ENCODE measurements at places on chromosomes 13 and 19. TPM values are rescaled to one million over a fixed set of nuclear protein-coding genes. Genes with fewer than 3 reads are reported as not detected.

Gene ISOC2
- polyA plus RNA-seq, result 14.9 TPM

Gene PRSS57
- polyA plus RNA-seq, result 1.4 TPM

DNA sequence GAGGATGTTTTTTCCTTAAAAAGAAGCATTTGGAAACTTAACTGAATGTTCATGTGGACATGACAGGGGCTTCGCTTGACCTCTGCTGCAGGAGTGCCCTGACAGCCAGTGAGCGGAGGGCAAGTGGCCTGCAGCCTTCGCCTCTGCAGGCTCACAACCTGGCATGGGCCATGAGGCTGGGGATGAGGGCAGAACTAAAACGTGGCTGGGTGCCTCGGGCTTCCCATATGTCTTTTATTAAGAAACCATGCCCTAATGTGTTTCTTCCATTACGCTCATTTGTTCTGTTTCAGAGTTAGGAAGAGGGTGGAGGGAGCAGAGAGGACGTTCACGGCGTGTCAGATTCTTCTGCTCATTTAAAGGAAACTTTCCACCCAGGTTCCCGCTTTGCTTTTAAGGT is 2.9 kb downstream of the ARHGEF7 start:
- no peak for DNase-seq

DNA sequence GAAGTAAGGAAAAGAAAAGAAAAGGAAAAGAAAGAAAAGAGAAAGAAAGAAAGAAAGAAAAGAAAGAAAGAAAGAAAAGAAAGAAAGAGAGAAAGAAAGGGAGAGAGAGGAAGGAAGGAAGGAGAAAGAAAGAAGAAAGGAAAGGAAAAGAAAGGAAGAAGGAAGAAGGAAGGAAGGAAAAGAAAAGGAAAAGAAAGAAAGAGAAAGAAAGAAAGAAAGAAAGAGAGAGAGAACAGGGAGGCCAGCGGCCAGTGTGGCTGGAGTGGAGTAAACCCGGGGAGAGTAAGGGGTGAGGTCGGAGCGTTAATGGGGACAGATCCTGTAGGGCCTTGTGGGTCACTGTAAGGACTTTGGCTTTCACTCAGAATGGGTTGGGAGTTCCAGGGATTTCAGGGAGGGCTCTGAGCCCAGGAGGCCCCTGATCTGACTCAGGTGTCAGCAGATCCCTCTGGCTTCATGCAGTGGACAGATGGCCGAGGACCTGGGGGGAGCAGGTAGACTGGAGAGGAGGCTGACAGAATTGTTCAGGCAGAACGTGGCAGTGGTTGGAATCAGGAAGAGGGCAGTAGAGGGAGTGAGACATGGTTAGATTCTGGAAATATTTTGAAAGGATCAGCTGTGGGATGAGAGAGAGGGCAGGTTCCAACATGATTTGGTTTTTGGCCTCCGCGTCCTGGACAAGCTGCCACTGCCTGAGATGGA is 19.8 kb upstream of the FXYD3 start:
- DNase-seq, result no peak

- DNase-seq, result no peak
Measured at GRCh38 chr19:2171349-2172145, 7.8 kb downstream of the DOT1L start.

DNA sequence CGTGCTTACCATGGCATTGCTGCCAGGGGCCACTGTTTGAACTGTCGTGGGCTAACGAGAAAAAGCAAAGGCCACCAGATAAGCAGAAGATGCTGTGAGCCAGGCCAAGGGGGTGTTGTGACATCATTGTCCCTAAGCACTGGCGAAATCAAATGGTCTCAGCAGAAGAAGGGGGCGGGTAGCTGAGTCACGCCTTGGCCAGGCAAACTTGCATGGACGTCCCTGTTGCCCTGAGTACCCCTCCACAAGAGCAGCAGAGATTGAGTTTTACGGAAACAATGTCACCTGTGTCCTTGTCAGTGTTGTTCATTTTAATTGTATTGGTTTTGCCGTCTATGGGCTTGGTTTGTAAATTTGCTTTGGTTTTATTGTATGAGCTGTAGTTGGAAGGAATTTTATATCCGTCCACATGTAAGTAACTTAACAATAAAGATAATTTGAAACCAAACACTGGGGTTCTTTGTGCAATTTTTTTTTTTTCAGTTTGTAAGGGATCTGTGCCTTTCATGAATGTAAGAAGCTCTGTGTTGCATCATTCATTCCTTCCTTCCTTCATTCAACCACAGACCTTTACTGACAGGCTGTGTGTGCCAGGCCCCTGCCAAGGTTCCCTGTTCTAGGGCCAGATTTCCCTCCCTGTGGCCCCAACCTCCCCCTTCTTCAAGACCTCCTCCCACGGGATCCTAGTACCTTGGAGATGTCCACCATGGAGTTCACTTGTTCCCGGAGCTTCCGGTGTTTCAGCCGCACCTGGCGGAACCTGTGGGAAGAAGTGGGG is 12.3 kb downstream of the KCNN4 start:
- peak; percentile 91 for DNase-seq

Gene CEACAM3
- 5.9 TPM for polyA plus RNA-seq

DNA sequence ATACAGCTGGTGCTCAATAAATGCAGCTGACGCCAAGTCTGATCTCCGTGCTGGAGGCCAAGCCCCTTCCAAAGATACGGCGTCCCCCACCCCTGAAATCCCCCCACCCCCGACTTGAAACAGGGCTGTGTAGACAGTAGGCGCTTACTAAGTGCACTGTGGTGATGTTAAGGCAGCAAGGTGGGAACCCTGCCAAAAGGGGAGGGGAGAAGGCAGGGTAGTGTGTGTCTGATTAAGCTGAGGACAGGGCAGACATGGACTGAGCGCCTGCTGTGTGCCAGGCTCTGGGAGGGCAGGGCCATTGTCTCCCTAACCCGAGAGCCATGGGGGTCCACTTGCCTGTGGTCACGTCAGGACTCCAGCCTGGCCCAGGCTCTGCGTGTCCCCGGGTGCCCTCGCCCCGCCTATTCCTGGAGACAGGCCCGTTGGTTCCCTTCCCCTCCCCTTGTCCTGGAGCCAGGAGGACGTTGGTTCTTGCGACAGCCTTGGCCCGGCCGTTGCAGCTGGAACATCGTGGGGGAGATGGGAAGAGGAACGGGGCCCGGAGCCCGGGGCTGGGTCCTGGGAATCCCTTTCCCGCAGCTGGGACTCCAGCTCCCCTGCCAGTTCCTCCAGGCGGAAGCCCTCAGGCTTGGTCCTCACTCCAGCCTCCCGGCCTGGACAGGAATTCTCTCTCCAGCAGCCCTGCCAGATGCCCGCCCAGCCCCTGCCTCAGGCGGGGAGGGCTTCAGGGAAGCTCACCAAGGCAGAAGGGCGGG is 1.7 kb upstream of the ELANE start:
- DNase-seq, result peak; percentile 47

GRCh38 chr13:24747248-24748060 is 16.5 kb upstream of the RNF17 start:
- DNase-seq, result no peak

Gene HSD17B14
- not detected for polyA plus RNA-seq

Gene GGN
- polyA plus RNA-seq, result 0.56 TPM

Gene PLVAP
- 0.08 TPM for polyA plus RNA-seq

- no peak for DNase-seq
Measured at GRCh38 chr13:97600458-97601075, 166.6 kb downstream of the RAP2A start.

DNA sequence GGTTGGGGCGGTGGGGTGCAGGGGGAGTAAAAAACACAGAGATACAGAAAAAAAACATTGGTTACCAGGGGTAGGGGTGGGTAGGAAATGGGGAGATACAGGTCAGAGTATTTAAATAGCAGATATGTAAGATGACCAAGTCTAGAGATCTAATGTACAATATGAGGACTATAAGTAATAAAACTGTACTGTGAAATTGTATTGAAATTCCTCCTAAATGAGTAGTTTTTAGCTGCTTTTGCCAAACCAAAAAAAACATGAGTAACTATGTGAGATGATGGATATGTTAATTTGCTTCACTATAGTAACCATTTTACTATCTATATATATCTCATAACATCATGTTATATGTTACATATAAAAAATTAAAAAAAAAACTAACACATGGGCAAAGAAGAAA is 29.6 kb downstream of the VWA8 start:
- no peak for DNase-seq

DNA sequence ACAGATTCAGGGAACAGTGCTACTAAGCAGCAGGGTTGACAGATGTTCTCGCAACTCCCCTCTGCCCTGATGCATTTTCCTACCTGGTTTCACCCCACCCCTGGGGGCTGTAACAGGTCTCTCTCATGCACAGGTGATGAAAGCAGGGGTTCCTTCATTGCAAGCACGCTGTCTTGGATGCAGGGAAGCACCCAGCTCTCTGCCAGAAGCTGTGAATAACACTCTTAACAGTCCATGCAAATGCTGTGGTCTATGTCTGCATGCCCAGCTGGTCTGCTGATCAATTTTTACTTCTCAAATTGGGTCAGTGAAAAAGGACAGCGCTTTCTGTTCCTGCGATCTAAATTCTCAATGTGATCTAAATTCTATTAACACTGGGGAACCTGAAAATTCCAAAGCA is 246.3 kb upstream of the TSHZ3 start:
- no peak for DNase-seq

Gene GRK1
- not detected for polyA plus RNA-seq

- no peak for DNase-seq
Measured at GRCh38 chr13:52842441-52842840, 6.0 kb downstream of the PCDH8 start.

Gene SIGLEC8
- not detected for polyA plus RNA-seq
